Activated gamma-delta T cell treated with anti-CD3 and anti-CD28 coated beads, Interleukin-2, amount 50 U/mL, for 16 hours (primary cell): ENCODE measurements at places on chromosomes 5 and 9.

DNA sequence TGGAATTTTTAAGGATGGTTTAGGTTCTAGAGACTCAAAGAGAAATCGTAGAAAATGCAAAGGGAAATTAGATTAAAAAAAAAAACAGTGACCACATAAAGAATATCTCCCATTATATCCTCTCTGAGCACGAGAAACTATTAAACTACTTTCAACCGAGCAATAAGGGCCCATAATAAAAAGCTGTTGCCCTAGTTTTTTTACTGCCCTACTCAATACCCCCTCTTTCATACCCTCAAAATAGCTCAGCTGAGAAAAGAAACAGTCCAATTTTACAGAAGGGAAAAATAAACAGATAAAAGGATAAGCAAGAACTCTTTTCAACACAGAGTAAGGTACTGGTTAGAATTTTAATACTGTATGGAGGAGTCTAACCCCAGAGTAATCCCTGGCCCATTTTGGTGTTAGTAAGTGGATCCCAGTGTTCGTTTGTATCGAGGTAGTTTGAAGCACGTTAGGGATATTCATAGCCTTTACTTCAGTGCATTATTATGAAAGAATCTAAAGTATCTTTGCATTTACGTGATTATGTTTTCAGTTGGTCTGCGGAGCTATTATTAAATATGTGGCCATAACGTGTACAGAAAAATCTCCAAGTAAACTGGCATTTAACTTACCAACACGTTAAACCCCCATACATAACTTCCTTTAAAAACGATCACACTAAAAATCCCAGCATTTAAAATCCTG is 980 bp upstream of the RHOBTB3 start:
- DNase-seq, result no peak

- no peak for DNase-seq
Observed at GRCh38 chr9:92033307-92033706, 81.9 kb downstream of the SPTLC1 start.

DNA sequence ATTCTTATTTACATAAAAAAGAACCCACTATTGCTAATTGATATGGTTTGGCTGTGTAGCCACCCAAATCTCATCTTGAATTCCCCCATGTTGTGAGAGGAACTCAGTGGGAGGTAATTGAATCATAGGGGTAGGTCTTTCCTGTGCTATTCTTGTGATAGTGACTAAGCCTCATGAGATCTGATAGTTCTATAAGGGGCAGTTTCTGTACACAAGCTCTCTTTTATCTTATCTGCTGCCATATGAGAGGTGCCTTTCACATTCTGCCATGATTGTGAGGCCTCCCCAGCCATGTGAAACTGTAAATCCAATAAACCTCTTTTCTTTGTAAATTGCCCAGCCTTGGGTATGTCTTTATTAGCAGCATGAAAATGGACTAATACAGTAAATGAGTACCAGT is 58.2 kb upstream of the PRR16 start:
- no peak for DNase-seq

DNA sequence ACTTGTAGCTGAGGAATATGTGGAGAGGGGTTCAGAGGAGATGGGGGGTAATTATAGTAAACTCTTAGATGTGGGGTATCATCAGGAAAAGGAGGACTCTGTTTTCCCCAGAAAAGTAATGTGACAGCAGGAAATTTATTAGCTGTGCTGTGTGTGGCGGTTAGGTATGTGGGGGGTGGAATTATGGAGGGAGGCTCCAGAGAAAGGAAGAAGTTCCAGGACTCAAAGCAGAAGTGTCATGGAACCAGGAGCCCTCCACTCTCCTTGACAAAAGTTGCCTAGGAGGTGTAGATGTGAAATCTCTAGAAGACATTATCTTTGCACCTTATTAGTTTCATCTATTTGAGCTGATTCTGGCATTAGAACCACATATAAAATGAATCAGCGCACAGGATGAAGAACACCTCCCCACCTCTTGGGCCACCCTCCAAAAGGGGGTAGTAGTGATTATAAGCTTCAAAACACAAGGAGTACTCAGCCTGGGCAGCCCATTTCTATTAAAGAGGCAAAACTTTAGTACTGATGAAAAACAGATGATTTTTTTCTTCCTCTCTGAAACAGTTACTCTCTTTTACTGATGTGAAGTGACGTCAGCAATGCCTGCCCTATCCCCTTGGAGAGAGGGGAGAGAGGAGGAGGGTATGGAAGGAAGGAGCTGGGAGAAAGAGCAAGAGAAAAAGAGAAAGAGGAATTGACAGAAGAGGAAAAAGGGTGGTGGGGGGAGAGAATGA is 18.2 kb downstream of the NR2F1 start:
- no peak for DNase-seq

DNA sequence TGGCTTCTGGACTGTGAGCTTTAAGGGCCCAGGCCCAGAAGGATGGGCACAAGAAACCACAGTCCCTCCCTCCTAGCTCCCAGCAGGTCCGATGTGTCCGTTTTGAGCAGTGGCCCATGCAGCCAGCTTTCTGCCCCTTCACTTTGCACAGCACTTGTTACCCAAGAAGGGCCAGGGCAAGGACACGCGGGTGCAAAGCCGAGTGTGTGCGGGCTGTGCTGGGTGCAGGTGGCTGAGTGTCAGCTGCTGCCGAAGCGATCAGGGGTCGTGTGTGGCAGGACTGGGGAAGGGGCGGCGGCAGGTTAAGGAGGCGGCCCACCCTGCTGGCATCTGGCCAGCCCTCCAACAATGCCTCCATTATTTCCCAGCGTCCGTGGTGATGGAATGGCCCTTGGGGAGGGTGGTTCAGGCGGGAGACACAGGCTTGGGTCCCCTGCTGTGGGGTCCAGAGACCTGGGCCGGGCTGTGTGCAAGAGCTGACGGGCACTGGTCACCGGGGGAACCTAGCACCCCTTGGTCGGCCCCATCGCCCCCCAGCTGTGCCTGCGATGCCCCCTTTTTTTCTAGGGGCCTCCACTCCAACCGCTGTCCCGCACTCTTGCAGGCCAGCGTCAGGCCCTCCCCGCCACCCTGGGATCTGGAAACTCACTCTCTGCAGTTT is 653 bp downstream of the LHX3 start:
- no peak for DNase-seq

DNA sequence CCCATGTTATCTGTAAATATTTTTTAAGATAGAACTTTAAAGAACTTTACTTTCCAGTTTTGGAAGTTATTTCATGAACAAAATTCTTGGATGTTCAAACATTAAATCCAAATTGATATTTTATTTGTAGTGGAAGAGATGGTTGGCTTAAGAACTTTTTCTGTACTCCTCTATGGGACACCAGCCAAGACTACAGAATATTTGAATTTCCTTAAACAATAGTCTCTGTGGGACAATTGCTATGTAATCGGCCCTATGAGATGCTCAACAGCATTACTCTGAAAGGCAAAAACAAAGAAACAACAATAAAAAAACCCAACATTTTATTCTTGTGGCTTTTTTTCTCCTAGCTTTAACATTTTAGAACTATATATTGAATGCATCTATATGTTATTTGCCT is 289.3 kb downstream of the ARHGEF28 start:
- DNase-seq, result no peak

- DNase-seq, result peak; percentile 9
Observed at GRCh38 chr9:6055216-6055615, 39.8 kb upstream of the RANBP6 start.

DNA sequence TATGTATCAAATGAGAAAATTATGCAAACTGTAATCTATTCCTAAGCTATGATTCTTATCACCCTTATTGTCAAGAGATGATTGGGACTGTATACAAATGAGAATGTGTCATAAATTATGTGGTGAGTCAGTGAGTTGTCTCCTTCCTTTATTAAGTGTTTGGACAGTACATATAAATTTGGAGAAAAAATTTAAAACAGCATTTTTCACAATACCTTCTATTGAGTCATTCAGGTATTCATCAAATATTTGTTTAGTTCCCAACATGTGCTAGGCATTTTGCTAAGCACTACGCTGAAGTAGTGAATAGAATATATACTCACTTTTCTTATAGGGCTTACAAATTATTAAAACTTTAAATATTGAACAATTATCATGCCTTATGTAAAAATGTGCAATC is 36.3 kb upstream of the PTPRD start:
- DNase-seq, result no peak

DNA sequence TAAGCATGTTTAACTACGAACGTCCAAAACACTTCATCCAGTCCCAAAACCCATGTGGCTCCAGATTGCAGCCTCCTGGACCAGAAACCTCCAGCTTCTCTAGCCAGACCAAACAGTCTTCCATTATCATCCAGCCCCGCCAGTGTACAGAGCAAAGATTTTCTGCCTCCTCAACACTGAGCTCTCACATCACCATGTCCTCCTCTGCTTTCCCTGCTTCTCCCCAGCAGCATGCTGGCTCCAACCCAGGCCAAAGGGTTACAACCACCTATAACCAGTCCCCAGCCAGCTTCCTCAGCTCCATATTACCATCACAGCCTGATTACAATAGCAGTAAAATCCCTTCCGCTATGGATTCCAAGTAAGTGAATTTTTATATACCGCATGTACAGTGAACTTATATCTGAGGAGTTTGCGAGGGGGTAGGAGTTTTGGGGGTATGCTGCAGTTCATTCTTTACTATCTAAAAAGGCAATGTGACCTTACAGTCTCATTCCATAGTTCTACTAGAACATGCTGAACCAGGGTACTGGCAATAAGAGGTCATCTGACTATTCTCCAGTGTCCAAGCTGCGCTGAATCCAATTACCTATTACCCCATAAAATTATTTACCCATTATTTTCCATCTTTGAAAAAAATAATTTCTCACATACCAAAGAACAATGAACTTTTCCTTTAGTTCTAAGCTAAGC is 3.1 kb downstream of the MYOT start:
- no peak for DNase-seq

DNA sequence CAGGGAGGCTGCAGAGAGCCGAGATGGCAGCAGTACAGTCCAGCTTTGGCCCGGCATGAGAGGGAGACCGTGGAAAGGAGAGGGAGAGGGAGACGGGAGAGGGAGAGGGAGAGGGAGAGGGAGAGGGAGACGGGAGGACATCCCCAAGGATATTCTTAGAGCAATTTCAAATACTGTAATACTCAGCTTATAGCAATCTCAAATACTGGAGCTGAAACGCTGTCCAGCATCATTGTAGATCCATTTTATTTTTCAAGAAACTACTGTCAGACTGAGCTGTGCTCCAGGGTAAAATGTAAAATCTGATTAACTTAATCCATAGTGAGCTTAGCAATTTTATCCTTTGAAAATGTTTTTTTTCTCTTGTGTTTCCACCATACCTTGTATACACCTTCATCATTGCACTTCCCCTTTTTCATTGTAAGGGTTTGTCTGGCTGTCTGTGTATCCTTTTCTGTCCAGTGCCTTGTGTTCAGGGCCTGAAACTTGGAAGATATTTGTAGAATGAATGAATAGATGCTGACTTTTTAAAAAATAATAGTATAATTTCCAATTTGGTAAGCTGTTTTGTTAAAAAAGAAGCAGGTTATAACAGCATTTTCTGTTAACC is 64.0 kb upstream of the LRRC70 start:
- no peak for DNase-seq

- no peak for DNase-seq
Observed at GRCh38 chr5:80069251-80069800, 34.2 kb downstream of the THBS4 start.

- DNase-seq, result no peak
Observed at GRCh38 chr5:133967698-133968203, 674 bp downstream of the C5orf15 start.

GRCh38 chr9:83651558-83651957 is 28.6 kb downstream of the IDNK start:
- no peak for DNase-seq

DNA sequence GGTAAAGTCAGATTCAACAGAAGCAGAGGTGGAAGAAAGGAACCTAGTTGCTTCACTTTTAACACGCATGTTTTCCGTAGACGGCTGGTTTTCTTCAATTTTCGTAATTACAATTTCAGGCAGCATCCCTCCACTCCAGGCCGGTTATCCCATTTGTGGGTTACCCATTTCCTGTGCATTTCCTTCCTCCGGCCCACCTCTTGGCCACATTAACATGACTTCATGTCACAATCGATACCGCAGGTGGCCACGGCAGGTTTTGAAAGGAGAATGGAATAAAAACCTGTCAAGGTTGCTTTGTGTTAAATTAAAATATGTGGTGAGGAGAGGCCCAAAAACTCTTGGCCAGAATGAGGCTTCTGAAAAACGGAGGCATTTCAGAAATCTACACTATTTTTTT is 130.2 kb downstream of the PCSK5 start:
- DNase-seq, result no peak

- DNase-seq, result peak; percentile 65
Observed at GRCh38 chr9:125407974-125408900, 146.6 kb downstream of the GAPVD1 start.

- no peak for DNase-seq
Observed at GRCh38 chr5:122690266-122690665, 84.6 kb upstream of the SNX2 start.

- no peak for DNase-seq
Observed at GRCh38 chr5:150710165-150710564, 9.3 kb upstream of the RBM22 start.

DNA sequence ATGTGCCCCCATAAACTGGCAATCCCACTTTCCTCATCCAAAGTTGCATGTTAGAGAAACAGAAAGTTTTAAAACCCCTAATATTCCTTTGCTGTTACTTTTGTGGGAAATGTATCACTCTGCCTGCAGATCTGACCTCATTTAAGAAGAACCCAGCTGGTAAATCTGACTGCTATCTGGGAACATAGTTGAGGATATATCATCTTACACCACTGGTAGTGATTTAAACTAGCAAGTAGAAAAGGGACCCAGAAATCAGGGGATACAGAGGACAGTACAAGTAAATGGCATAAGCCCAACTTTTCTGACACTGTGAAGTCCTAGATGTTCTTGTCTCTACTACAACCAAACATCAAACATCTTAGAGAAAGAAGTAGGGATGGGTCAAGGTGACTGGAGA is 1060.5 kb upstream of the DMAC1 start:
- no peak for DNase-seq

- no peak for DNase-seq
Observed at GRCh38 chr5:124461941-124462340, 284.5 kb downstream of the ZNF608 start.

- DNase-seq, result no peak
Observed at GRCh38 chr5:41410737-41411136, 99.7 kb downstream of the PLCXD3 start.

DNA sequence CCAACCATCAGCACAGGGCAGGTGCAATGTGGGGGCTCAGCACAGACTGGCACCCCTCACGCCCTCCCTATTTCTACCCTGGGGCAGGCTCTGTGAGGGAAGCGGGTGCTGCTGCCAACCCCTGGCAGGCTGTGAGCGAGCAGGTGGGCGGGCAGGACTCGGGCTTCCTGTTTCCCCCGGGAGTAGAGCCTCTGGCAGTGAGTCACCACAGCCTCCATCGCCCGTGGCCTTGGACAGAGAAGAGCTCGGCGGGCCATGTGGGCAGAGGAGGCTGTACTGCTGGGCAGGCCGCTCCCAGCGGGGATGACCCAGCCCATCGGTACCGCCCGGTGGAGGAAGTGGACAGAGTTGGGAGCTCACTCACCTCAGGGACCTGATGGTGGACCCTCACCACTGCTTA is 16.6 kb downstream of the KCNT1 start:
- no peak for DNase-seq

DNA sequence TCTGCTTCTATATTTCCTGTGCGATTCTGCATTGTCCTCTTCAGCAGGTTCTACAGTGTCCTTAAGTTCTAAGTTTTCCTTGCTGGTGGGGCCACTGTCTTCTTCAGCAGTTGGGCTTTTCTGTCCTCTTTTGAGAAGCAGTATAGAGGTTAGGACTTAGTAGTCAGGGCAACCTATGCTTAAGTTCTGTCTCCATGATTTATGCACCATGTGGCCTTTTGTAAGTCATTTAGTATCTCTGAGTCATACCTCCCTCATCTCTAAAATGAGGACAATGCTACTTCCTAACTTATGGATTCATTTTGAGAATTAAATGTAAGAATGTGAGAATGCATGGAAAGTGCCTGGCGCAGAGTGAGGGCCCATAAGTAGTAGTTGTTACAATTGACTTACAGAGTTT is 46.8 kb downstream of the GRIN3A start:
- DNase-seq, result no peak
